Ascending aorta (tissue), 2 donors: ENCODE measurements at places on chromosomes 3 and 15. TPM values are rescaled to one million over a fixed set of nuclear protein-coding genes. Genes with fewer than 3 reads are reported as not detected.
A peak's percentile ranks its signal among the peaks of the same experiment; 100 is the strongest.

- DNase-seq: no peak
Observed at GRCh38 chr3:197510642-197511018, 45.1 kb downstream of the BDH1 start.

DNA sequence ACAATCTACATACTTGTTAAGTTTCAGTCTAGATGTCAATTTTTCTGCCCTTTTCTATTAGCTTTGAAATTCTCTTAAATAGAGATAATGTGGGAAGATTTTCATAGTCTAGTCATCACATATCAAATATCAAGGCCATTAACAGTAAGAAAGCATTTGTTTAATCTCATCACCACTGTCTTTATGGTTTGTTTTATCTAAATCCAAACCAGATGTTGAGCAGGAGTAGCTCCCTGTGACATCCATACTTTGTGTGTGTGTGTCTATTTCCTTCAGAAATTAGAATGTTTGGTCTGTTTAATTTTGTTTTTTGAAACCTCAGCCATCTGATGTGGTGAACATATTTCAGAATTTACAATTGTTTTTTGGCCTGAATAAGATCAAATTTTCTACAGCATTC lies 23.1 kb upstream of the GOLGA8B start:
- no peak for DNase-seq

- no peak for DNase-seq
Observed at GRCh38 chr3:127791221-127791913, 30.9 kb downstream of the MGLL start.

DNA sequence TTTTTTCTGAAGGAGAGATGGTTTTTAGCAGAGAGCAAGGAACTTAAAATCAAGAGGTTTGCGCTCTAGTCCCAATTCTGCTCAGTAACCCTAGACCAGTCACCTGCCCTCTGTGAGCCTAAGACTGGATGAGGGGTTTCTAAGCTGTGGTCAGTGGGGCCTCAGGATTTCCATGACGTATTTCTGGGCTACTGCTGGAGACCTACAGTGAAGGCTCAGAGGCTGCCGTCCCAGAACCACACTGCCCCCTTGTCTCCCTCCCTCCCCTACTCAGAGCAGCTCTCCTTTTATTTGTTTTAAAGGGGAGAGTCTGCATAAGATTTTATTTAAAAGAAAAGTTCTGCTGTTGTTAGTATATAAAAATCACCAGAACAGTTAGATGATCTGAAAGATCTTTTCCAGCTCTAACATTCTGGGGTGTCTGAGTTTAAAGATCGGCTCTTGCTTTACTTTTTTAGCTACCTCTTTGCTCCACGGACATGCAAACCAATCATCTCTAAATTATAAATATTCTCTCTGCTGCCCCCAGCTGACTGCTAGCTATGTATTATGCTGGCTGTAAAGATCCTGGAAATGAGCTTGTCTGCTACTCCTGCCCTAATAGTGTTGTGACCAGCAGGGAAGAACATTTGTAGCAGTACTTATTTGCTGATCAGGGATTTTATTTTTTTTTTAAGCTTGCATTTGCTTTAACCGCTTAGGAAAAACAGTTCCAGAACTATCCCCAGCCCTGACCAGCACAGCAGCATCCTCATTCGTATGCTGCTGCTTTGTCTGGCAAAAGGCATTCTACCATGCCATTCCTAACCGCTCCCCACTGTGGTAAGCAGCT lies 28.6 kb upstream of the NDUFB4 start:
- DNase-seq: no peak

Gene SPATA12
- total RNA-seq: not detected

- DNase-seq: no peak
Observed at GRCh38 chr3:107939691-107940442, 151.0 kb downstream of the CD47 start.

DNA sequence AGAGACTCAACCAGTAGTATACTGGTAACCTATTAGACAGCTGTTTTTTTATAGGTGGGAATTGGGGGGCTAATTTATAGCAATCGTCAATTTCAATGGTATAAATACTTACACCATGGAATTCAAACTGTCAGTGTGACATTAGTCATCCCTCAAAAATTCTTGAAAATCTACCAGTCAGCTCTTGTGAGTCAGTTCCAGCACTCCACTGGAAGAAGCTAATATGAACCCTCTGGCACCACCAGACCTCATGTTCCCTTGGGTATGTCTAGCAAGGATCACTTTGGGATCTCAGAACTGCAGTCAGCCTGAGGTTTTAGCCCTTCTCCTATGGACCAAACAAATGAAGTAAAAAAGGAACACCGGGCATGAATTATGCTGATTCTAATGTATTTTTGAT lies 11.8 kb upstream of the UACA start:
- DNase-seq: no peak

DNA sequence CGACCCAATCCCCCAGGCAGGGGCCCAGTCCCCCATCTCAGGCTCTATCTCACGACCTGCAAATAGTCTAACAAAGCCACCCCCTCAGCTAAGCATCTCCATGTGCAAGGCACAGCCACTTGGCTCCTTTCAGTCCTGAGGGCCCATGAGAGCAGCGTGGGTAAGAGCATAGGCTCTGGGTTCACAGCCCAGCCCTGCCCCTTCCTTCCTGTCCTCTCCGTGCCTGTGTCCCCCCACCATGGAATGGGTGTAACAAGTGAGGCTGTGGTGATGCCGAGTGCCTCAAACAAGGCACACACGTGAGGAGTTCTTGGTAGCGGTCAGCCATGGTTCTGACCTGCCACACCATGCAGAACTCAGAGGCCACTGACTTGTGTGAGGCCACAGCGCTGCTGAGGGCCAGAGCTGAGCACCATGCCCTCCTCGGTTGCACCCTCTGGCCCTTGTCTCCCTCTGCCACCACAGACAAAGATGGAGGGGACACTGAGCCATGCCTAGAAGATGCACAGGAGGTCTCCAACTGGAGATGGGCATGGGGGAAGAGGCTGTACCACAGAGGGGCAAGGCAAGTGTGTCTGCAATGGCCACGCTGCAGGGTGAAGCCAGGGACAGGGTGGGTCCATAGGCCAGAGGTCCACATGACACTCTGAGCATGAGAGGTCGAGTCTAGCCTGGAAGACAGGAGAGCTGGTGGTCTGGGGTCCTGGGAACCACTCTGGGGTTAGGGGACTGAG lies 10.0 kb downstream of the TPRA1 start:
- DNase-seq: no peak

Gene TAMM41
- 3.1 TPM for total RNA-seq

Gene STIMATE
- total RNA-seq: 18.9 TPM

Gene ARL8B
- total RNA-seq: 6.4 TPM

DNA sequence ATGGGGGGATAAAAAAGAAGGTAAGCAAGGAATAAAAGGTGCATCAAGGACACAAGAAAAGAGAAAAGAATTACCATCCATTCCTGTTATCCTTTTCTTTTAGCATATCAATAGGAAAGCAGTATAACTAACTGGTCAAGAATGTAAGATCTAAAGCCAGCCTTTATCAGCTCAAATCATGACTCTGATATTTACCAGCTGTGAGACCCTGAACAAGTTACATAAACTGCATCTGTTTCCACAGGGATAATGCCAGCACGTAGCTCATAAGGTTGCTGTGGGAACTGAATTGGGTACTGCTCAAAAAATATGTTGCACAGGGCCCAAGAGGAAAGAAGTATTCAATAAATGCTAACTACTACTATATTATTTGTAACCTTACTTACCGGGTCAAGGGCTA lies 1092.2 kb upstream of the CFAP20DC start:
- no peak for DNase-seq

Gene SCG5
- total RNA-seq: not detected

GRCh38 chr3:161462138-161462537 lies 34.5 kb upstream of the OTOL1 start:
- DNase-seq: no peak

Gene TMIE
- total RNA-seq: 8.5 TPM

DNA sequence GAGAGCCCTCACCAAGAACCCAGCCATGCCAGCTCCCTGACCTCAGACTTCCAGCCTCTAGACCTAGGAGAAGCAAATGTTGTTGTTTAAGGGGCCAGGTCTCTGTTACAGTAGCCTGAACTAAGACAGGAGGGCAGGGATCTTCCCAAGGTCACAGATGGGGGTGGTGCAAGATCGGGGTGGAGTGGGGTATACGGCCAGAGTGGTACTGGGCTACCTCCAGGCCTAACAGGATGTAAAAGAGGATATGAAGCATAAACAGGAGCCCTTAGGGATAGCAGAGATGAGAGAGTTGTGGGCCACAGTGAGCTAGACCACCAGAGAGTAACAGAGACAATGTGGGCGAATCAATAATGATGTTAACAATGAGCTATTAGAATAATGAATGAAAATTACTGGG lies 82.9 kb downstream of the TOP2B start:
- DNase-seq: no peak

- no peak for DNase-seq
Observed at GRCh38 chr3:7657214-7658112, 796.5 kb downstream of the GRM7 start.

Gene RPS27L
- 16.9 TPM for total RNA-seq

Gene TPRG1
- 6.4 TPM for total RNA-seq

Gene GPR62
- not detected for total RNA-seq

DNA sequence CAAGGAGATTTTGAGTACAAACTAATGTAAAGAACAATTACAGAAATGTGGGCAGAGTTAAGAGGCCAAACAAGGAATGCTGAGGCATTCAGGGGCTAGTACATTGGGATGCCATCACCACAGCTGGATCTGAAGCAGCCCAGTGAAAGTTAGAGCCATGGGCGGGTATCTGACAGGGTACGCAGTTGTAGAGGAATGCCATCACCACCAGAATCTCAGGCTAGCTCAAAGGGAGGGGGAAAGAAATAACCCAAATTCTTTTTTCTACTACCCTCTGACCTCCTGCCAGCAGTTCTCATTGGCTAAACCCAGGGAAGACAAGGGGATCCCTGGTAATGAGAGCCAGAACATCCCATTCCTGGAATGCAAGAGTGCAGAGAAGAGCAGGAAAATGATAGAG lies 9.0 kb upstream of the TSC22D2 start:
- no peak for DNase-seq

DNA sequence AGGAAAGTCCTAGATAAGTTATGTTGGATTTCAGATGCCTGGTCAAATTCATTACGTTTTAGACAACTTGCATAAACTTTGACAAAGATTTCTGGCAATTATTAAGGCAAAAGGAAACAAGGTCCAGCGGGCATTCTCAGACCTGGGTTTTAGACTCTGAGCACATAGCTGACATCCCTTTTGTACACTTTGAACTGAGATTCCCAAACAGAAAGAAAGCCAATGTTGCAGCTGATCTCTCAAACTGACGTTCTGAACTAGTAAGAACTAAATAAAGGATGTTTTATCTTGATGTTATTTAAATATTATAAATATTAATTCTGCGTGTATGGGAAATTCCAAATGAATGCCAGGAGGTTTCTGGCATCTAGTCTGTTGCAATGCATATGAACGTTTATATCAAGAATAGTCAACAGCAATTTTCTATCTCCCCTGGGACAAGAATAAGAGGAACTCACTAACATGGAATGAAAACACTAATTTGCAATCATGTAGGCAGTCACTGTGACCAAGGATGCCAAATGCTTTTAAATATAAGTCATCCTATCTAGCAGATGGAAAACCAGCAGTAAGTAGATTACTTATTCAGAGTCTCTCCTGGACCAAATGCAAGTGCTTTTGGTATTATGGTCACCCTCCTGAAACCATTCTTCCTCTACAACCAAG lies 202.1 kb downstream of the GREM1 start:
- DNase-seq: no peak

Gene HIGD2B
- total RNA-seq: not detected

DNA sequence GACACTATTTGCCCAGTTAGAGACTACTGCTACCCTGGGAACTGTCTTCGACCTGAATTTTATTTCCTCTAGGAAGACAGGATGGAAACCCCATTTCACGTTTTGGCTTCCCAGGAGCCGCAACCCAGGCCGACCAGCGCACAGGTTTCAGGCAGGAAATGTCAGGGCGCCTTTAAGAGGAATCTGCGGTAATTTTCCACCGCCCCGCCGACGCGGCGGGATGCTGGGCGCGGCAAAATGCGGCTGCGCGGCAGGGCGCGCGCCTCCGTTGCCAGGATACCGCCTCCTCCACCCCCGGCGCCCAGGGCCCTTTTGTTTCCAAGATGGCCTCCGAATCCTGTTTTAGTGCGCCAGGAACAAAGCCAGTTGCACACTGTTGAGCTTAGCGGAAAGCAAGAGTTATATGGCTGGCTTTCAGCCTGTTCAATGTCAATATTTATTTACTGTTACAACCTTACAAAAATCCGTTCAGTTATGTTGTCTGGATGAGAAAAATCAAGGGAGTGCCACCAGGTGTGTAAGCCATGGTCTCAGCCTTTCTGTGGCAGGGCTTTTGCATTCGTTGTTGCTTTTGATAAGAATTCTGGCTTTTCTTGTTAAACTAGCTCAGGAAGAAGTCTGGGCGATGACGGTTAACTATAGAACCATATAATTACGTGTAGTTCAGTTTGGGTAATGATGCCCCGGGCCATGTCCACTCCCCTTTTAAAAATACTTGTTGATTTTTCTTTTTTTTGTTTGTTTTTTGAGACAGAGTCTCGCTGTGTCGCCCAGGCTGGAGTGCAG lies 79.7 kb upstream of the CHD2 start:
- DNase-seq: peak; percentile 48

Gene LRRC34
- 3.5 TPM for total RNA-seq

Gene OSTN
- not detected for total RNA-seq

- no peak for DNase-seq
Observed at GRCh38 chr3:99458013-99458412, 180.4 kb upstream of the COL8A1 start.

Gene TIMP4
- 78.9 TPM for total RNA-seq

- DNase-seq: no peak
Observed at GRCh38 chr3:126419886-126420786, 25.4 kb downstream of the CFAP100 start.

GRCh38 chr3:111244760-111245159 lies 173.1 kb downstream of the NECTIN3 start:
- DNase-seq: no peak

Gene GRM7
- 4.8 TPM for total RNA-seq

DNA sequence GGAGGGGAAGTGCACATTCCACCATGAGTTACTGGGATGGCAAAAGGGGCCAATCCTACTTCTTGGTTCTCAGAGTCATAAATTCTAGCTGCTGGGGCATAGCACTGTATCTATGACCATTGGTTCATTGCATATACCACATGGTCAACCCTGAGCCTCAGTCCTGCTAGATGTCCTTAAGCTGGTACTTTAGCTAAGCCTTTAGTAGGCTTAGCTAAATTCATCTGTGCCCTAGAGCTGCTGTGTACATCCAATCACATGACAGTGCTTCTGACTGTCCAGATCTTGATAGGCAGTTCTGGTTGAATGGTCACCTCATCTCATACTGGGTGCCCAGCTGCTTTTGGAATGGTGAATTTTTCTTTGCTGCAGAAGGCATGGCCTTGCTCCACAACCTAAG lies 8.2 kb downstream of the NDUFB4 start:
- DNase-seq: no peak

- no peak for DNase-seq
Observed at GRCh38 chr3:65006300-65006739, 318.5 kb upstream of the ADAMTS9 start.

DNA sequence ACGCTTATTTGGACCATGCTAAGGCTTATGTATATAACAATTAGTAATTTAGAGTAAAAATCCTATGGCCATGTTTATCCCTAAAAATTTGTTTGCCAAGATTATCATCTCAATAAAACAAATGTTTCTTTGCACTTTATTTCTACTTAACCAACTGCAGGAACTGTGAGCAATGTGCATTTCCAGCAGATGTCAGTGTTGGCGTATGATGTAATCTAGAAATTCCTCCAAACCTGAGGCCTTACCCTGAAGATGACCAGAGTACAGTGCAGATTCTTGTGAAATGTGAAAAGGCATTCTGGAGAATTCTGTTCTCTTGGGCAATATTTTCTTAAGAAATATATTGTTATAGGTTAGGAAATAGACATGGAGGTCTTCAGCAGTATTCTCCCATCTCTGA lies 205.9 kb downstream of the MBNL1 start:
- DNase-seq: no peak

Gene SLCO2A1
- total RNA-seq: 111 TPM

Gene TMCO5A
- total RNA-seq: not detected
